Effector memory CD4-positive, alpha-beta T cell (primary cell): ENCODE measurements at places on chromosomes 4 and X.

GRCh38 chr4:23429497-23429896 lies 460.4 kb downstream of the PPARGC1A start:
- no peak for DNase-seq

DNA sequence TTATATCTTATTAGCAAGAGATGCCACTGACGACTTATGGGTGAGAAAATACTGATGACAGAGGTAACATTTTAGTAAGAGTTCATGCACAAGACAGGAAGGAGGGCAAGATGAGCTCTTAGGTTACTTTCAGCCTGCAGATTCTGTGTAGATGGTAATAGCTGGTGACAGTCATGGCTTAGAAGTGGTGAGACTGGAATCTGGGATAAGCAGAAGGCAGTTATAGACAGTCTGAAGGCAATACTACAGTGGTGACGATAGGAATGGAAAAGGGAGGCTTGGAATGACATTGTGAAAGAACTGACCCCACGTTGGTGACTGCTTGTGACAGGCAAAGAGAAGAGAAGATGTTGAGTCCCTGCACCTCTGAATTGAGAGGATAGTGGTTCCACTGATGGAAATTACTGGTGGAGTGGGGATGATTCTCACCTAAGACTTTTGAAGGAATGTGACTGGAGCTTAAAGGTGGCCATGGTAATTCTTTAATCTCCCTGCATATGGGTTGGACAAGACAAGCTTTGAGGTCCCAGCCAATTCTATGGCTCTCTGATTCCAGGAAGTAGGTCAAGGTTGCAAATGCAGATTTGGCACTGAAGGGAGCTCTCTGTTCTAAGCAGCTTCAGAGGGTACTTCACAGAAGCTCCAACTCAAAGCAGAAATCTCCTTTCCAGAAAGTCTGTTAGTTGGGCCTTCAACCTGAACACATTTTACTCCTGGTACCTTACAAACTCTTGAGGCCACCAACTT lies 99.7 kb downstream of the RASL11B start:
- DNase-seq = no peak

GRCh38 chrX:50000937-50001542 lies 78.6 kb downstream of the CLCN5 start:
- DNase-seq = no peak

- DNase-seq = no peak
These were observed 20.4 kb downstream of the UVSSA start for GRCh38 chr4:1367230-1367935.

DNA sequence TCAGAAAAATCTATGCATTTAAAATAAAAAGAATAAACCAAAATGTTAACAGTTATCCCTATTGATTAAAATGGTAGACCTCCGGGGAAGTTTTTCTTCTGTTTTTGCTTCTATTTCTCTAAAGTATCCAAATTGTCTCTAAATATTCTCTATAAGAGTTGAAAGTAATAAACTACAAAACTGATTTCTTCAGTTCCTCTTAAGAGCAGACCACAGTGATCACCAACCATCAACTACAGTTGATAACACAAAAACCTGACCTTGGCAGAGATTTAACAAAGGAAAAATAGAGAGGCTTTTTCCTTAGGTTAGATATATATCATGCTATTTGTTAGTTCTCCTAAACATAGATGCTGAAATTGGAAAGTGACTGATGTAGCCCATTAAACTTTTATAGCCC lies 27.3 kb downstream of the DDX60 start:
- DNase-seq = no peak
